Cardiac muscle cell (in vitro differentiated cells and primary cell): ENCODE measurements at places on chromosomes 11 and 22. TPM values are rescaled to one million over a fixed set of nuclear protein-coding genes. Genes with fewer than 3 reads are reported as not detected.

CARD18 gene
- total RNA-seq: not detected in 2 replicates

- no peak for DNase-seq
Measured at GRCh38 chr11:58490827-58491226, 17.1 kb downstream of the OR5B21 start.

KCNE3 gene
- 0.14 and 1.4 TPM in 2 replicates for total RNA-seq

DNA sequence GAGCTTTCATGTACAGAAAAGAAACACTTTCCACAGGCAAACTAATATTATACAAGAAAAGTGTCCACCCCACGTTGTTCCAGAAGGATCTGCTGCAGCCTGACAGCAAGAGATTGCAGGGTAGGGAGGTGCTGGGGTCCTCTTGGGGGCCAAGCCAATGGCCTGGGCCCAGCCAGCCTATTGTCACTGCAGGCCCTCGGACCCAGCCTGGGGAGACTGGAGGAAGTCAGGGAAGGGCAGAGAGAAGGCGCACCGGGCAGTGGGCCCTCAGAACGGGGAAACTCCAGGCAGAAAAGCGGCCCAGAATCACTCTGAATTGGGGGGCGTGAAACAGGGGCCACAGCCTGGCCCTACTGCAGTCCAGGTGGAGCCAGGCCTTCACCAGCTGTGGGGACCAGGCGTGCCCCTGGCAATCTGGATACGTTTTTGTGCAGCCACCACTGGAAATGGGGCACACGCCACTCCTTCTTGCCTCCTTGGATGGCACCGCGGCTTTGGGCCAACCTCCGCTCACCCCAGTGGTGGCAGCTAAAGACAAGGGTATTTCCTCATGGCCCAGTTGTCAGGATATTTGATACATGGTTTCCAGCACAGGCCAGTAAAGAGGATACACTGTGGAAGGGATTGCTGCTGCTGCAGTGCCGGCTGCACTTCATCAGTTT, 3.9 kb upstream of the NAP1L4 start:
- no peak for DNase-seq

DNA sequence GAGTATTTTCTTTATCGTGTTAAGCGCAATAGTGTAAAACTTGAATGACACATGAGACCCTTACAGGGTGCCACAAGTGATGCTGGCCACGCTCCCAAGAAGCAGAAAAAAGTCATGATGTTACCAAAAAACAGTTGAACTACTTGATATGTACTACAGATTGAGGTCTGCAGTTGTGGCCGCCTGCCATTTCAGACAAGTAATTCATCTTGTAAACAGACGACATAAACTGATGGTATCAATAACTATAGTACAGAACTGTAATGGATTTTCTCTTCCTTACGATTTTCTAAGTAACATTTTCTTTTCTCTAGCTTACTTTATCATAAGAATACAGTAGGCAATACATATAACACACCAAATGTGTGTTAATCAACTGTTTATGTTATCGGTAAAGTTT, 5.5 kb downstream of the CD59 start:
- no peak for DNase-seq

- no peak for DNase-seq
Measured at GRCh38 chr11:94305146-94305545, 766 bp downstream of the IZUMO1R start.

- no peak for DNase-seq
Measured at GRCh38 chr11:72179049-72179803, 12.7 kb upstream of the FOLR1 start.

DNA sequence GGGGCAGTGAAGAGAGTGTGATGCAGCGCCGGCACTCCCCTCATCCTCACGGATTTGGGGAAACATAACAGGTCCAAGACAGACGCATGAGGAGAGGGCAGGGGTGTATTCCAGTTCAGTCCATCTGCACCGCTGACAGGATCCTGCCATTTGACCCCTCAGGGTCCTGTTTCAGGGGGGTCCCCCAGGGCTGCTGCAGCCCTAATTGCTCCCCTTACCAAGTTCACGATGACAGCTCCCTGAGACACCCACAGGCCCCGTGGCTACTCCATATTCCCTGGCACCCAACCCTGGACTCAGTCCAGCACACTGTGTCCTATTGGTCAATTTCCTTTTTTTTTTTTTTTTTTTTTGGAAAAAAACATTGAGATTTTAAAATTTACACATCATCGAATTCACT, 41.5 kb downstream of the SHANK2 start:
- DNase-seq: no peak

GRCh38 chr11:19306179-19306944, 65.6 kb upstream of the E2F8 start:
- no peak for DNase-seq

GRCh38 chr11:127059750-127060149, 59.2 kb upstream of the KIRREL3 start:
- no peak for DNase-seq

- DNase-seq: no peak
Measured at GRCh38 chr11:218815-219593, 11.5 kb downstream of the RIC8A start.

DNA sequence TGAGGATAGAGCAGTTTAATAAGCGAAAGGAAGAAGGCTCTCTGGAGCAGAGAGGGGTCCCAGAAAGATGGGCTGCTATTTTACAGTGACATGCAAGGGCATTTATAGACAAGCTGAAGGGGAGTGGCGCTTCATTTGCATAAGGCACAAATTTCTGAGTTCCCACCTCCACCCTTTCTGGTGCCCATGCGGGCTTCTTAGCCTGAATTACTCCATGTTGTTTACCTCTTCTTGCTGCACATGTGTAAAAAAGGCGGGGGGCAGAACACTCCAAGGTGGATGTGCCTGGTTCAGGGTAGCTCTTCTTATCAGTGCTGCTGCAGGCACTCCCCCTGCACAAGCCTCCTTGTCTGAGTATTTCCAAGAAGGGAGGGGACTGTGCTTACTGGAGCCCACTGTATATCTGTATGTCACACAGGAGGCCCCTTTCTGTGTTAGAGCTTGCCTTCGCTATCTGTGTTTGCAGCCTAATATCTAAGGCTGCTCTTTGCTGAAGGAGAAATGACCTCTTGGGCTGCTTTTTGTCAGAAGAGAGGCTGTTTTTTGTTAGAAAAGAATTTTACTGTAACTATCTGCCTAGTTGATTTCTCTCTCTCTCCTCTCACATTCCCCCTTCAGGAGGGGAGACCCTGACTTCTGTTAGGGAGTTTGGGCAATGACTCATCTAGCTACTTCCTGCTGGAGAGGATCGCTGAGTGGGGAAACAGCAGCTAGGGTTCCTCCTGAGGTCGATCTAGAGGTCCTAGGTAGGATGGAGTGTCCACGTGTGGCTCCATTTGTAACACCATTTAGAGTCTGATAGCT, 1057.0 kb upstream of the CNTN5 start:
- peak; percentile 58 for DNase-seq

MAPK8IP2 gene
- total RNA-seq: 1.7 and 2.4 TPM in 2 replicates

PLEKHA7 gene
- total RNA-seq: 65.0 and 167 TPM in 2 replicates

GRCh38 chr11:76049511-76049910, 156.8 kb downstream of the WNT11 start:
- DNase-seq: no peak

DNA sequence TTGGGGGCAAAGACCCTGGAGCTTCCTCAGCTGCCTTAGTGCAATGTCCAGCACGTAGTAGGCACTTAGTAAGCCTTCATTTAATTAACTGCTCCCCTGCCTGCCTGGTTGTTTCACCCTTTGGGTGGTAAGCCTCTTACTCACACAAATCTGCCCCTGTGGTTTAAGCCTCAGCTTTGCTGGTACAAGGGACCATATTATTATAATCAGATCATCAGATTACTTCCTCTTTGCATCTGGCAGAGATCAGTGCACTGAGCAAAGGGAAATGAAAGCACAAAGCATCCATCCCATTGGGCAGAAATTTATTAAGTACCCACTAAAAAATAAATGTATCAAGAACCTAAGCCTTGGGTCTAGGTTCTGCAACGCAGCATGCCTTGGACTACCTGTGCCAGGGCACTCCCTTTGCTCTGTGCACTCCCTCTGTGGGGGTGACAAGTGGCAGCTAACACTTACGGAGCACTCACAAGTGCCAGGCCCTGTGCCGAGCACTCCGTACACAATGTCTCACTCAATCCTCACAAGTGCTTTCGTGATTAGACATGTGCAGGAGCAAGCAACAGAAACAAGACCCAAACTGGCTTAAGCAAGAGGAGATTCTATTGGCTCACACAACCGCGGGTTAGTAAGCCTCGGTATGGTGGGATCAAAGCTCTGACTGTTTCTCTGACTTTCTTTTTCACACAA, 34.9 kb upstream of the DAGLA start:
- DNase-seq: peak; percentile 57

DNA sequence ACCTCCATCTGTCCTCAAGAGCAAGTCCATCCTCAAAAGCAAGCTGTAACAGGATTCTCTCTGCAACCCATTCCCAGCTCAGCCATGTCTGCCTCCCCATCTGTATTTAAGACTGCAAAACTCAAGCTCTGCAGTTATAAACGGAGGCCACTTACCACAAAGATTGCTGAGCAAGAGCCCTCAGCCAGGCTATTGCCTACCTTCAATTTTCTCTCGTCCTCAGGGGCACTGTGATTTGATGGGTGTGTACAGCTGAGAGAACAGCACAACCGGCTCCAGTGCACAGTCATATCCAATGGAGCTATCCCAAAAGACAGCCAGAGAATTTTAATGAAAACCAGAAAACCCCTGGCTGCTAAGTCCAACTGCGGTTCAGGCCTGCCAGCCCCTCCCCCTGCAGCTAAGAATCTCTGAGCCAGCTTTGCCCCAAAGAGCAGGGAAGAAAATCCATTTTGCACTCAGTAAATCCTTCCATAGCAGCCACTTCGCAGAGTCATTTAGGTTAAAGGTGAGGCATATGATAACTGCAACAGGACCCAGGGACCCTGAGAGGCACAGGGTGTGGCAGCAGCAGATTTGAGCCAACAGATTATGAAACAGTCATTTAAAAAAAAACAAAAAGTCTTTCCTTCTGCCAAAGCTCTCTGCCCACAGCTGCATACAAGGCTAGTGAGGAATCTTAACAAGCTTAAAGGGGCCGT, 37.6 kb downstream of the RAB30 start:
- peak; percentile 45 for DNase-seq
